ENCODE measurements at places on chromosomes 1 and 21. TPM values are rescaled to one million over a fixed set of nuclear protein-coding genes. Genes with fewer than 3 reads are reported as not detected.
A peak's percentile ranks its signal among the peaks of the same experiment; 100 is the strongest.

DNA sequence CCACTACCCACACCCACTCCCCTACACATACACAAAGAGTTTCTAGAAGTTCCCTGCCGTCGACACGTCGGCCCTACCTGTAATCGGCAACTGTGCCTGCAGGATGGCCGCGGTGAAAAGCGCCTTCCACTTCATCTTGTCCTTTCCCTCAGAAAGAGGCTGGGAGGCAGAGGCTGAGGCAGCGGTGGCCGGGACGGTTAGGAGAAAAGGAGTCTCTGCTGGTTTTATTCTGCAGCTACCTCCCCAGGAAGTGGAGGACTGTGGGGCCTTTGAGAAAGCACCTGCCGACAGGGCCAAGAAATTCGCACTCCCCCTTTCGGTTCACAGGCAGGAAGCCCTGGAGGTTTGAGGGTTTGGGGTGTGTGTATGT is at the start of gene CD247:
Gene CD247, minus strand, starts transcription at position 199 of the 370 bp plus-strand sequence. Its CDS starts 64 bp downstream, at position 135.
- DNase-seq = peak; percentile 34

DNA sequence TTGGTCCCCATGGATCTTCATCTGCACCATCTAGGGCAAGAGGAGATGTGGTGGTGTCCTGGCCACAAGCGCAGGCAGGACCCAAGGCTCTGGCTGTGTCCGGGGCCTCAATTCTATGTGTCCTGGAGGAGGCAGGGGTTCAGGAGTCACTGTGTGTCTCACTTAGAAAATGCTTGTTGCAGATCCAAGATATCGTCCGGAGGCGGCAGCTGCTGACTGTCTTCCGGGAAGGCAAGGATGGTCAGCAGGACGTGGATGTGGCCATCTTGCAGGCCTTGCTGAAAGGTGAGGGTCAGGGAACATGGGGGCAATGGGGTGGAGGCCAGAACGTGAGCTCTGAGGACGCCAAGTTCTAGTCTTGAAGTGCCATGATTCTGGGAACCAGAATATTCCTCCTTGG is 29.1 kb downstream of the TRPM2 start:
- DNase-seq = no peak

GRCh38 chr1:102186536-102186935 is 189.8 kb upstream of the OLFM3 start:
- DNase-seq = no peak

GRCh38 chr1:180837020-180837419 is 75.7 kb upstream of the KIAA1614 start:
- DNase-seq = no peak

DNA sequence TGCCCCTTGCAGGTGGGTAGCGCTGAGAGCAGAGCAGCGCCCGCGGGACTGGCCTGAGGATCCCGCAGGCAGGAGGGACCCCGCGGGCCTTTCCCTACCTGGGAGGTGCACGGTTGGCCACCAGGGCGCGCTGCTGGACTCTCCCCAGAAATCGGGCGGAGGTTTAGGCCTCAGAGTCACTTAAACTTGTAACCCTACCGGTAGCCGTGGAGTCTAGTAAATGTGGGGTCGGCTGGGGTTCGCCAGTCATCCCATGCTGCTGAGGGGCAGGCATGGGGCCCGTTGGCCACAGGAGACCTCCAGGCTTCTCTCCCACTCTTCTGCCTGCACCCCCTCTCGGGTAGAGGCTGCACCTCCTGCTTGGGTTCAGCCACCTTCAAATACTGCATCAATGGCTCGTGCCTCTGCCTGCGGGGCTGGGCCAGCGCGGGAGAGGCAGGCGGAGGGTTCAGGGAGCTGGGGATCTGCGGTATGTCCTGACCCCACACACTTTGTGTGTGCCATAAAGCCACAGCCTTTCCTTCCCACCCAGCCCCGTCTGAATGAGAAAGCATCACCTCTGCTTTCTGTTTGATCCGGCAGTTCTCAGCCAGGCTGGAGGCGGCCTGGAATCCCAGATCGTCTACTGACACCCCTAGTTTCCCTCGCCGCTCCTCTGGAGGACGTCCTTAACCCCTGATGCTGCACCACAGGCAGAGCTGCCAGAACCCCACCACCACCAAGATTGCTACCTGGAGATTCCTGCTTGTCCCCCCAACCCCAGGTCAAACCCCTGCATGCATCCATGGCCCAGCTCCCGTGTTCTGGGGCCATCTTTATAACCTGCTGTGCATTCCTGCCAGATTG is 12.3 kb upstream of the GSTM4 start:
- DNase-seq = peak; percentile 93

DNA sequence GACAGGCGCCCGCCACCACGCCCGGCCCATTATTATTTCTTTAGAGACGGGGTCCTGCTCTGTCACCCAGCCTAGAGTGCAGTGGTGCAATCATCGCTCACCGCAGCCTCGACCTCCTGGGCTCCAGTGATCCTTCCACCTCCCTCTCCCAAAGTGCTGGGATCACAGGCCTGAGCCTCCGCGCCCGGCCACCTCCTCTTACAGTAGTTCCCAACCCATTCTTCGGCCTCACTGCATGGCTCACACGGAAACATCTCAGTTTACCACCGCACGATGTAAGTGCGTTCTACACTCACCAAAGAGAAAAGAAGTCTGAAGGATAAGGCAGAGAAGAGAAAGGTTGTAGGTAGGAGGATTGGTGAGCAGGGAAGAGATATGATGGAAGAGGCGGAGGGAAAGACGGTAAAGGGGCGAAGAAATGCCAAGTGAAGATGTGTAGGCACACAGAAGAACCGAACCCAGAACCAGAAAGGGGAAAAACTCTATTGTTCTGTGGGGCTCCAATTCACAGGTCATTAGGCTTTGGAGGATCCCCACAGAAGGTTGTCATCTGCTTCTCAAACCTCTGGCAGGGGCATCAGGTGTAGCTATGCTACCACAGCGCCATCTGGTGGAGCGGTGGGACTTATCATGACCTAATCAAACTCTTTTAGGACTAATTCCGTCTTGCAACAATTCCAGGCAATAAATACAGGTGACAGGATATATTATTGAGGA is 504.2 kb downstream of the SMYD3 start:
- peak; percentile 74 for DNase-seq

DNA sequence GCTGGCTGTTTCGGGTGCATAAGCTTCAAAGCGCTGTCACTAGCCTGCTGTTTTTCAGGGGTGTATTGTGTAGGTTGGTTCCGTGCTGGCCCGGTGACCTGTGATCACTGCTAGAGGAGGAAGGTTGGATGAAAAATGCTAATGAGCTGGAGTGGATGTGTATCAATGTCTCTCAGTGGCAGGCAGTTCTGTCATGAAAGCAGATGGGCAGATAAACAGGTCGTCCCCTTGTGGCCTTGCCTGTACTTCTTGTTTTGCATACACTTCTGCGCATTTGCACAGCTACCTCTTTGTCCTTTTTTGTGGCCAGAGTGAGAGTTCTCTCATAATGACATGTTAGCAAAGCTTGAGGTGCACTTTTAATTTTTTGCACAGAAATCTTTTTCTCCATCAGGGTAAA is 2.9 kb downstream of the SELENON start:
- peak; percentile 18 for DNase-seq

DNA sequence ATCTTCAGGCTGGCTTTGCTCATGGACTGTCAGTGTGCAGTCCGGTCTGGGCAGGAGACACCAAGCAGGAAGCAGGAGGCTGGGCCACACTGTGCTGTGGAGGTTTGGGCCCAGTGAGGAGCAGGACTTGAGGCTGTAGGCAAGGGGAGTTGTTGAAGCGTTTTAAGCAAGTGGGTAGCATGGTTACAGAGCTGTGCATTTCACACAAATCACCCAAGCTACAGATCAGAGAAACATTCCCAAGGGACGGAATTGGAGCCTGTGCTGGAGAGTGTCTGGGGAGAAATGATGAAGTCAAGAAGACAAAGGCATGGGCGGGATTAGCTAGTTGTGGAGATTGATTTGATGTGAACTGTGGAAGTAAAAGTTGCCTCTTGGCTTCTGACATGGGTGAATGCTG is 60.9 kb downstream of the KIF21B start:
- no peak for DNase-seq

DNA sequence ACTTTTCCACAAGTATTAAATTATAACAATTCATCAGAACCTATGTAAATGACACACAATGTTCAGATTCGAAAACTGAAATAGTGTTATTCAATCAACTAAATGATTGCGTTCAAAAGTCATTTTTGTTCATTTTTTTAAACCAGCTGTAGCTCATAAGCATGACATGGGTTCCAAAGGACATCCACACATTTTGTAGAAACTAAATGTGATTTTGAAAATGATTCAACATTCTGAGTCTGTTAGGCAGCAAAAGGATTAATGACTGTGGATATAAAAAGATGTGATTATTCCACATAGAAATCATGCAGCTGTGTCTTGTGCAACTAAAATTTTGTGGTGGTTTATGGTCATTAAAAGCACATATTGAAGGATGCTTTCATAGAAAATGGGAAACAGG is 204.5 kb downstream of the BRINP3 start:
- DNase-seq = no peak

DNA sequence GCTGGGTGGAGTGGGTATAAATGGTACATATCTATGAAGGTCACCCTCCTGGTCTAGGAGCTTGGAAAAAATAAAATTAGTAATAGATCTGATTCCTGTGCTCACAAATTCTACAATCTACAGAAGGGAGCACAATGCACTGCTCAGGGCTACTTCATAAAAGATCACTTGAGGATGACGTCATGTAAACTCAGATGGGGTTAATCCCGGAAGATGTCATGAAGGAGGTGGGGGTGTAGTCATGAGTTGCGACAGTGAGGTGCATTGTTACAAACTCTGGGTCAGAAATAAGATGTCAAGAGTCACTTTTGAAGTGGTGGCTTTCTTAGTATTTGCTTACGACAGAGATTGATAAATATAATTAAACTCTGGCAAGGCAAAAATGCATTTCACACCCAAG is 68.2 kb downstream of the LHX9 start:
- DNase-seq = no peak

- DNase-seq = no peak
Observed at GRCh38 chr1:23449306-23449705, 24.8 kb upstream of the TCEA3 start.

- no peak for DNase-seq
Observed at GRCh38 chr1:215900684-215901083, 333.6 kb downstream of the KCTD3 start.

The NEK2 gene
- 2.5 TPM for total RNA-seq

The RHEX gene
- 4.8 TPM for total RNA-seq

The GDAP2 gene
- total RNA-seq = 33.5 TPM
